Fibroblast of the conjunctiva (primary cell): ENCODE measurements at places on chromosomes 4 and X.
A peak's percentile ranks its signal among the peaks of the same experiment; 100 is the strongest.

GRCh38 chr4:156595041-156595440 is 376.6 kb downstream of the PDGFC start:
- no peak for DNase-seq

DNA sequence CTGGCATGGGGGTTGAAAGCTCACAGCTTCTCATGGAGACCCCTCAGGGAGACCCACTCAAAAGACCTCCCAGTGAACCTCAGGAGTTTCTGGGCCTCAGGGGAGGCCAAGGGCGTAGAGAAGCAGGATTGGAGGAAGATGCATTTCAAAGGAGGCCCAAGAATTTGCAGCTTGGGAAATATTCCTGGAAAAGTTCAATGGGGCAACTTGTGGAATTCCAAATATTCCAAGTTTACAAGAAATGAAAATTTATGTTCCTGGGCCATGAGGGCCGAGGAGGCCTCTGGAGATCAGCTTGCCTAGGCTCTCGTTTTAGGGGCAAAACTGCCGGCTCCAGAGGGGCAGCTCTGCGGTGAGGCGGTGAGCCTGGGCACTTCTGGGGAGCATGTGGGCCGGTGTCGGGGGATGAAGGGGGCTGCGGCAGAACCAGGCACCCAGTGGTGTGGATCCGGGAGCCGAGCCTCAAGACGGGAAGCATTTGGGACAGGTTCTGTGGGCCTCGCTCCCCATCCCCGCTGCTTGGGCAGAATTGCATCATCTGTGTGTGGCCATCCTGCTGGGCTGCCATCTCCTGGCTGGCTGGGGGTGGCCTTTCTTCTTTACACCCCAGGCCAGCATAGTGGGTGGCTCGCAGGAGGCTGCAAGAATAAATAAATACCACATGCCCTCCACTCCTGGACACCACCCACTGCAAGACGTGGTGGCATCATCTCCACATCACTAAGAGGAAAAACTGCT is 54.6 kb upstream of the GPR78 start:
- DNase-seq, result no peak

DNA sequence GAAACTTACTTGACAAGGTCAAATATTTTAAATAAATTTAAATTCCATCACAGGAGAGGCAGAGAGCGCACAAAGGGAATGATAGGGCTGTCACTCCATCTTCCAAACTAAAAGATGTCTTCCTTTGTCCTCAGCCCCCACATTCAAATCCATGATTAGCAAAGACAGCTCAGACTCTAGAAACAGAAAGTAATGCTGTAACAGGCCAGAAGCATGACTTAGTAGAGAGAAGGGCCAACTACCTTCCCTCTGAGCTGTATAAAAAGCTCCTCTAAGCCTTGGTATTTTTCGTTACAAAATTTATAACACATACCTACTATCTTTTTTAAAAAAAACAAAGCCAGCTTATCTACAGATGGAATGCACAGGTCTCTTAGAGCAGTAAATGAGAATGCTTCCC is 207.4 kb downstream of the MAPK10 start:
- no peak for DNase-seq

GRCh38 chr4:11130195-11130970 is 298.3 kb downstream of the HS3ST1 start:
- DNase-seq, result peak; percentile 69

GRCh38 chrX:35622040-35622439 is 176.1 kb upstream of the MAGEB16 start:
- DNase-seq, result no peak

- no peak for DNase-seq
Measured at GRCh38 chr4:52628543-52628942, 30.6 kb downstream of the USP46 start.

DNA sequence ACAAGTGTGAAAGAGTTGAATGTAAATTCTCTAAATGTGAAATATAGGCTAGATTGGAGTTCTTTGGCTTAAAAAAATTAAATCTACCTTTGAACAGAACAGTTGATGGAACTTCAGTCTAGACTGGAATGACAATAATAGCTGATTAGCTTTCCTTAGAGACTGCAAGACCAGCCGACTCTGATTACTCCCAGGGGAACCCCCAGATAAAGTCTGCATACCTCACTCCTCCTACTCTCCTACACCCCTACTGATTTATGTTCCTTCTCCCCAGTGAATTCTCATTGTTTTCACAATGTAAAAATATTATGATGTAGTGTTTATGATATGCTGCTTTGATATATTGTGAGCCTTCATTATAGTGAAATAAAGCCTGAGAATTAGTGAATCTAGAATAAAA is 241.3 kb downstream of the CFAP299 start:
- no peak for DNase-seq

DNA sequence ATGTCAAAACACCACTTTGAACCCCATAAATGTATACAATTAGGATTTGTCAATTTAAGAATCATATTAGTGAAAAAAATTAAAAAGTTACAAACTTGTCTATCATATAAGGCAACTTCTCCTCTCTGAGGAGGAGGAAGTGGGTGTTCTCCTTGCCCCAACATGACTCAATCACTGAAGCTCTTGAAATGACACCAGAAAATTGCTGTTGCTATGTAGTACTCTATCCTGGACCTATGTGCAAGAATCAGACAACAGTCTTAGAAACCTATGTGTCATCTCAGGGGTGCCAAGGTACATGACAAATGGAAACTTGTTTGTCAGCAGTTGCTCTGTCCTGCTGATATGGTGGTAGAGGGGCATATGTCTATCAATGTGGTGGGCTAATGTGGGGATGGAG is 47.7 kb downstream of the HMGB3 start:
- DNase-seq, result no peak

GRCh38 chr4:101031971-101032370 is 315.4 kb downstream of the PPP3CA start:
- no peak for DNase-seq

- no peak for DNase-seq
Measured at GRCh38 chr4:65599340-65599739, 70.9 kb downstream of the EPHA5 start.

GRCh38 chrX:114152130-114152529 is 431.8 kb upstream of the HTR2C start:
- peak; percentile 43 for DNase-seq

GRCh38 chrX:41198410-41198809 is 113.2 kb downstream of the USP9X start:
- no peak for DNase-seq

DNA sequence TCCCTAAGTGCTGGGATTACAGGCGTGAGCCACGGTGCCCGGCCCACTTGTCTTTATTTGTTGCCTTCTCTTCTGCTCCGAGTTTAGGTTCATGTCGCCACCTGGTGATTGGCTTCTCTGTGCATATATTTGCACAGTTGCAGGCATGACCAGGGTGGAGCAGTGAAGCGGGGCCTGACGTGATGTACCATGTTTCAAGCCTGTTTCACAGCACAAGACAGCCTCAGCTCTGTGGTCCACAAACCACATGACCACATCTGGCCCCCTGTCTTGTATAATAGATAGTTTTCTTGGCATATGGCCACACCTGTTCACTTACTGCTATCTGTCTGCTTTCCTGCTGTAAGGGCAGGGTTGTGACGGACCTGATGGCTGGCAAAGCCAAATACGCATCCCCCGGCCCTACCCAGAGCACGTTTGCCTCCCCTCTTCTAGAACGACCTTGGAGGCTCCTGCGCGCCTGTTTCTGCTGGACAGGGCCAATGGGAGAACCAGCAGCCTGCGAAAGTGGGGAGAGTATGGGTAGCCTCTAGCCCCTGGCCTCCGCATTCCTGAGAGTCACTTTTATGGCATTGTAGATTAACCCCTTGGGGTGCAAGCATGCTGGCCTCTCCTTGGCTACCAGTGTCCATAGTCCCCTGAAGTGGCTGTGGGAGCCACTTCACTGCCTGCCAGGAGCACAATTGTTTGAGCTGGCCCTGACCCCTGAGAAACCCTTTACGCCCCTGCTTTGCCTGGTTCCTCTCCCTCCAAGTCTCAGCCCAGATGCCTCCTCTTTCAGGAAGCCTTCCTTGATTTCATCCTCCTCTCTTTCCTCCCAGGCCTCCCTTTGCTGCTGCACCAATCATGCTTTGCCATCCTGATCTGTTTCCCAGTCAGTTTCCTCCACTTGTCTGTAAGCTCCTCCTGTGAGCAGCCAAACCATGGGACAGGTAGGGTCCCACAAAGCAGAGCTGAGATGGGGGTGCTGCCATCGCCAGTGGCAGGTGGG is 6.0 kb upstream of the SH3TC1 start:
- DNase-seq, result no peak

- no peak for DNase-seq
Measured at GRCh38 chr4:170348945-170349344, 259.2 kb upstream of the AADAT start.

- DNase-seq, result no peak
Measured at GRCh38 chr4:104942990-104943743, 203.5 kb upstream of the TET2 start.

GRCh38 chrX:56813318-56813837 is 84.3 kb downstream of the NBDY start:
- no peak for DNase-seq

DNA sequence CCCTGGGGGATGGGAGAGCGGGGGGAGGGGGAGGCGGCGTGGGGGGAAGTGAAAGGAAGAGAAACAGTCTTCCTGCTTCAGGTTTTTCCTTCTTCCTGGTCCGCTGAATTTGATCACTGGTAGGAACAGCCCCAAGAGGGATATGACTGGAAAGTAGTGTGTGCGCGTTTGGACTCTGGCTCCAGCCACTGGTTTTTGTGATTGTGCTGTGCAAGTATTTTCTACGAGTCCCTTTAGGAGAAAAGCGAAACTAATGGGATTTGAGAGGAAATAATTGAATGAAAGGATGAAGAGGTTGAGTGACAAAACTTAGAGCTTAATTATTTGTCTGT is 836 bp downstream of the PRRG1 start:
- DNase-seq, result no peak

DNA sequence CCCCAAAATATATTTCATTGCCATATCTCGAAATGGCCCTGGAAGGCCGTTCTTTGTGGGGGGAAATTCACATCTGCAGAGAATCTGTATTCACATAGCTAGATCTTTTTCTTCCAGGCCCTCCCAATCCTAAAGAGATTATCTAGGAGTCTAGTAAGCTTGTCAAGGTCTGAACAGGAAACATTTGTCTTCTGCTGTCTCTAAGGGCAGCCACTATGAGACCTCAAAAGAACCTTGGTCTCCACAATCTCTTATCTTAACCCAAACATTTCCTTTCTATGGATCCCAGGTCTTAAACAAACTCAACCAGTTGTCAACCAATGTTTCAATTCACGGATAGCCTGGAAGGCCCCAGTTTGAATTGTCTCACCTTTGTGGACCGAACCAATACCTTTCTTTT is 45.0 kb downstream of the CRLF2 start:
- DNase-seq, result no peak

DNA sequence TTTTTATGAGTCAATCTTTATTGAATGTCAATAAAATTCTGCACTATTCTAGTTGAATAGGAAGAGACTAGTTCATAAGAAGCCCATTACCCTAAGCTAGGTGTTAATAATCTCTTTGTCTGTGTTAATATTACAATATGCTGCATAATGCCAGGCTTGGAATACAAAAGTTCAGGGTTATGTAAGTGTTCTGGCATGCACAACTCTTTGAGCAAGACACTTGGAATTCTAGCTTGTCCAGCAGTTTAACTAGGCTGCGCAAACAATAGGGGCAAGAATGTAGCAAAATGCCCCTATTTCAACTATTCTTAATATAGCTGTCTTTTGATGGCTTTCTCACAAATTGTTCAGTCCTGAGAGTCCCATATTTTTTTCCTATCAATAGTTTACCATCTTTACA is 31.3 kb upstream of the ETNPPL start:
- DNase-seq, result no peak

DNA sequence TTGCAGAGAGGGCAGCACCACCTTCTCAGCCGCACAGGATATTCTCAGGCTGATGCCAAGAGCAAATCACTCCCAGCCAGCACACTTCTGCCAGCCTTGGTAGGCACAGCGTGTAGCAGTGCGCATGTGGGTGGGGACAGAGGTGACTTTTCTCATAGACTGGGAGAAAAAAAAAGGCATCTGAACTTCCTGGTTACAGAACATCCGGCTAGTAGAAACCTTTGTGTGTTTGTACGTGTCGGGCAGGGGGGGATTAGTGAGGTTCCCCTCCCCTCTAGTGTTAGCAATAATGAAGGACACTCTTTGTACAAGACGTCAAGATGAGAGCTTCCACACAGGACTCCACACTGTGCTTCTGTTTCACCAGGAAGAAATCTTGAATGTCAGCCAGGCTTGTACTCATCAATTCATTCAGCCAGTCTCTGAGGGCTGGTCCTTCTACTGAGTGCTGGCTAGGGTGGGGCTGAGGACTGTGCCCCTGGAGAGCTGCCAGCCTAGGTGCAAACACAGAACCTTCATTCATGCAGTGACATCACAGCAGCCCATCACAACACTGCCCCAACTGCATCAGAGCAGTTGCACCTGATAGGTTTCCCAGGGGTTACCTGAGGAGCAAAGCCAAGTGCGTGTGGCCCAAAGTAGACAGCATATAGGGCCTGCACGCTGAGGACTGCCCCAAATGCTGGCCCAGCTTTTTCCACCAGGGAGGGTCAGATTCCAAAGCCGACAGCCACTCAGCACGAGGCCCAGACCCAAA is 34.7 kb downstream of the SLC25A5 start:
- DNase-seq, result peak; percentile 18

DNA sequence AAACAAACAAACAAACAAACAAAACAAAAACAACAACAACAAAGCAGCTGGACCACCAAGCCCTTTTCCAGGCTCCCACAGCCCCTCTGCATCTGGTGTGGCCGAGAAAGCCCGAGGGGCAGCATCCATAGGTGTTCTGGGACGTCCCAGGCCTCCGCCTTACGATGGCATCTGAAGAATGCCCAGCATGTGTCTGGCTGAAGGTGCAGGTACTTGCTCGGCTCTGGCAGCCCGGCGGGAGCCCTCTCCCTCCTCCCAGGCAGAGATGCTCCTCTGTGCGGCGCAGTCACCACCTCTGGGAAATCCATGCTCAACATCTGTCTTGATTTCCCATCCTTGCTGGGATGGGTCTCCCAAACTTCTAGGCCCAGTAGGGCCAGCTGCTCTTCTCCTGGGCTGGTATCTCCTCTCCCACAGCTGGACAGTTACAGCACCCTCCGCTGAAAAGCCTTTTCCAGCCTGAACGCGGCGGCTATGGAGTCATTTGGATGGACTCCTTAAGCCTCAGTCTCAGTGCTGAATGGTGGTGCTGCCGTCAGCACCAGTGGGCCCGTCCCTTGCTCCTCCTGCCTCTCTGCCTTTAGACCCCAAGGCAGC is 4.3 kb downstream of the PSAPL1 start:
- no peak for DNase-seq
